A549 treated with CORT108297 at 1 μM for 4 hours (cell line): ENCODE measurements at places on chromosomes 16 and 17. TPM values are rescaled to one million over a fixed set of nuclear protein-coding genes. Genes with fewer than 3 reads are reported as not detected.

Gene MYH13
- total RNA-seq, result not detected in 5 replicates

Gene FOXJ1
- total RNA-seq, result 0.21 to 0.50 TPM (median 0.40 TPM) in 5 replicates

Gene KCNJ2
- 0.06 to 0.09 TPM (median 0.07 TPM) in 5 replicates for total RNA-seq

Gene DLX4
- total RNA-seq, result 1.7 to 4.3 TPM (median 3.6 TPM) in 5 replicates
